ENCODE measurements at places on chromosomes 2 and 18. TPM values are rescaled to one million over a fixed set of nuclear protein-coding genes. Genes with fewer than 3 reads are reported as not detected.

GRCh38 chr2:128986026-128986715, 667.5 kb upstream of the HS6ST1 start:
- DNase-seq = no peak

- DNase-seq = no peak
Observed at GRCh38 chr2:208541989-208542464, 135.4 kb downstream of the PTH2R start.

- DNase-seq = peak; percentile 34
Observed at GRCh38 chr2:1745171-1746023, 1.1 kb upstream of the PXDN start.

TEX44 gene
- total RNA-seq = not detected

DNA sequence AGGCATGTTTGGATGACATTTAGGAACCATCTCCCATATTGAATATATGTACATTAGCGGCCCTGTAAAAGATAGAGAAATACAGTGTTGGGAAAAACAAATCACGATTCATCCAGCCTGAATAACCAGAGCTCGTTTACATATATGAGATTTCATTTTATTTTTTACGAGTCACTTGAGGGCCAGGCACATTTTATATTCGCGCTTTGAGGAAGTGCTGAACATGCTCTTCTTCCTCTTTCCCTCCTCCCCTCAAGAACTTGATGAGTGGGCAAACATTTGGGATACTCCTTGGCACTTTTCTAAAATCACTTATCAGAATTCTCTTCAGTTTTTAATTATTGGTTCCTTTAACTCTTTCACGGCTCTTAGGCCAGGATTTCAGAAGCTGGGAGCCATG, 268.0 kb upstream of the TANK start:
- no peak for DNase-seq

GRCh38 chr2:26679867-26680266, 12.7 kb upstream of the KCNK3 start:
- DNase-seq = no peak

GRCh38 chr2:72023678-72024390, 123.8 kb downstream of the CYP26B1 start:
- no peak for DNase-seq

DNA sequence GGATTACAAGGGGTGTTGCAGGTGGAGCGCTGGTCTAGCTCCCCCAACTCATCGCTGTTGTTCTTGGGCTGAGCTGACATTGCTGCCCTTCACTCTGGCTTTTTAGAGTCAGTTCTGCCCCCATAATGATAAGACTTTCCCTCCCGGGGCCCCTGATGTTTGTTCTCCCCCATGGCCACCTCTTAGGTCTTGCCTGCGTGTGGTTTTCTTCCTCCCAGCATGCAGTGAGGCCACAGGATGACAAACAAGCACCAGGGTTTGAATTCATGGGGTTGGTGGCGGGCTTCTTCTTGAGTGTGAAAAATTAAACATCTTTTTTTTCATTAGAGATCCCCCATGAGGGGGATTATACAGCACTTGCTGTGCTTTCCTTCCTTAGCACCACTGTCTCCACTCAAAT, 74.1 kb downstream of the CTAGE1 start:
- no peak for DNase-seq

DNA sequence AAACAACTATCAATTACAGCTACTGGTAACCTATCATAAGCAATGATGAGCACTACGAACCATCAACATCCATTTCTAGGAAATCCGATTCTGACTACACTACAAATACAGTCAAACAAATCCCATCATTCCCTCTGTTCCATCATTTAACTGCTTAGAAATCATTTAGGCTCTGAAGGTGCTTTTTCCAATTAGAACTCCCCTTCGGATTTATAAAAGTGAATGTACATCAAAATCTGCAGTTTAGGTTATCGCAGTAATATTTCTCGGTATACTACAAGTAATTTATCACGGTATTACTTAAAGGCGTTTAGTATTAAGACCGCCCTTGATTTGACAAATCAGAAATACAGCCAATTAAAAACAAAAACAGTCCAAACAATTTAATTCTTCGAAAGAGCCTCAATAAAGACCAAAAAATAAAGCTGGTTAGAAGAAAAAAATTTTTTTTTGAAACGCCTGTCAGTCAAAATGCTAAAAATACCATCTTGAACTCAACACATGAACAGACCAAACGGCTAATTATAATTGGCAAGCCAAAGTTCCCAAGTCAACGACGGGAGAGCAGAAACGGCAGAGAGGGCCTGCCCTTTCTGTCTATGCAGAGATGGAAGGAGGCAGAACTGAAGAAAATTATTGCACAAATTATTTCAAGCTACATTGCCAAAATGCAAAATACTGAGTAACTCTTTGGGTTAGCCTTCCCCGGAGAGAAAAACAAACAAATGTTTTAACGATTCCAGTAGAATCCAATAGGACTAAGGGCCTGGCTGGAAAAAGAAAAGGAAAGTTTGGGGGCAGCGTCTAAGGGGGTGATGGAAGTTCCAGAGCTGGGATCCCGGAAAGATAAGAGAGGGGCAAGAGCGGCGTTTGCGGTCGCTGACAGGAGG, 1.2 kb downstream of the VPS54 start:
- no peak for DNase-seq

GRCh38 chr2:25983735-25984134, 1.4 kb upstream of the KIF3C start:
- DNase-seq = no peak

MYO3B gene
- total RNA-seq = 0.35 TPM

TRABD2A gene
- total RNA-seq = 7.6 TPM

DNA sequence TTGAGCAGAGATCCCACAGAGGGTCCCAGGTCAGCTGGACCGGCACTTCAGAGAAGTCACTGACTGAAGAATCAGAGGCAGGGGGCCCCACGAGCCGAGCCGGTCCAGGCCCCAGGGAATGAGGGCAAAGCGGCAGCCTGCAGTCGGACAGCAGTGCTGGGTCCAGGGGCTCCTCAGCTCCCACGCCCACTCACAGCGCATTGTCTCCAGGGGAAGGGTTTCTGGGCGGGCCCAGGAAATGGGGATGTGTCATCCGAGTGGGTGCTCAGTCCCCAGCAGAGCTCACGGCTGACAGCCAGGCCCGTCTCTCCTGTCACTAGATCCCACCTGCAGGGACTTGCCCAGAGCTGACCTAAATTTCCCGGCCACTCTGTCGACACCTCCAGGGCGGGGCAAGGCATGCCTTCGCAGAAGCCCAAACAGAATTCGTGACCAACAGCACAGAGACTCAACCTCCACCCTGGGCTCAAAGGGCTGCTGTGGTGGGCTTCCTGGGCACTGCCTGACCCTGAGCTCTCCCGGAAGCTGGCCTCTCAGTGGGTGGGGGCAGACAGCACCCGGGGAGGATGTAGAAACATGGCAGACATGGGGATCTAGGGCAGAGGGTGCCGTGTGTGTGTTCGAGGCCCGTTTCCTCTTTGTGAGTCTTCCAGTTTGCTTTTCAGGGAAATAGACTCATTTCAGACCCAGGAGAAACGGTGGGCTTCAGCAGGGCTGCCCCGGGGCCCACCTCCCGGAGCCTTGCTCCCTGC, 42.1 kb upstream of the TAF1B start:
- peak; percentile 65 for DNase-seq

DNA sequence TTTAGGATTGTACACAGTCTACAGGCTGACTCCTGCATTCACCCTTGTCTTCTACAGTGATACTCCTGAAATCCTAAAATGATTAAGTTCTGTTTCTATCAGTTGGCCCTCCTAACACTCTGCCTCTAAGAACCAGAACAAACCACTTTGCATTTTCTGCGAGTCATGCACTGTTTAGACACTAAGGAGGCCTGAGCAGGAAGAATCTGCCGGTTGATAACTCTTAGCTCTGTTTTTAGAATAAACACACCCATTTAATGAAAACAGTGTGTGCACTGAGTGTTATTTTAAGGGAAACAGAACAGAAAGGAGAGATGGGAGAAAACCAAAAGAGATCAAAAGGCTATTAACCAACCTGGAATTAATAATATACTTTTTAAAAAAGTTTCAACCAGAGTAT, 22.9 kb upstream of the SSB start:
- DNase-seq = no peak

HDLBP gene
- total RNA-seq = 415 TPM

GRCh38 chr2:193965263-193965662, 1691.8 kb upstream of the SLC39A10 start:
- DNase-seq = no peak

CCDC74B gene
- total RNA-seq = 7.4 TPM

DNA sequence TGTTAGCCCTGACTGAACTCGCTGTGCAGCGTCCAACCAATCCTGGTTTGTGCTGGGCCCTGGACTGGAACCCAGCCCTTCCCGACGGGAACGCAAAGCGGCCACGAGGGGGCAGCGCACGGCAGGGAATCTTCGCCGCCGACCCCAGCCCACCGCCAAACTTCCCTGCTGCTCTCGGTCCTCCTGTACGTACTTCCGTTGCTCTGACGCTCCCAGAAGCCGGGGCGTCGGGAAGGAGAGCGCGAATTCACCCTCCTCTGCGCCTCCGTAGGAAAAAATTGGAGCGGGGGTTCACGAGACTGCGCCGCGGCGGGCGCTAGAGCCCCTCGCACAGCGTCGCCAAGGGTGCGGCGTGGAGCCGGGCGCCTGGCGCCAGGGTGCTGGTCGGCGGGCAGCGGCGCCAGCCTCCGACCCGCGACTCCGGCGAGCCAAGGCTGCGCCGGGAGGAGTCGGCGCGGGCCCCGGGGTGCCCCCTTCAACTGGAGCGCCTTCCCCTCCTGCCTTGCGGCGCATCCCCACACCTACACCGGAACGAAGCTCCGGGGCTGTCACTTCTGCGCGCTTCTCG, 873 bp upstream of the SH3RF3 start:
- DNase-seq = peak; percentile 97

DNA sequence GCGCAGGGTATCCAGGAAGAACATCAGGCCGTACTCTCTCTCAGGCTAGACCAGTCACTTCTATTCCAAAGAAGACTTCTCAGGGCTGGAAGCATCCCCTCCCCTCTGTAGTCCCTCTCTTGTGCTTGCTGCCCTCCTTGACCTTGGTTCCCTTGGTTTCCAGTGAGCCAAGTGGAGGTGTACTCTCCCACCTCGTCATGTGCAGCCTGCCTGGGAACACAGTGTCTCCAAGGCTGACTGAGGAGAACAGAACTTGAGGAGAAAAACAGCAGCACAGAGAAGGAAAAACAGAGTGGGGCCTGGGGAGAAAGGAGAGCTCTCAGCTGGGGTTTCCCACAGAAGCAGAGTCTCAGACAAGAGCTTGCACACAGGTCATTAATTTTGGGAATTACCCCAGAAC, 52.7 kb downstream of the HAUS1 start:
- no peak for DNase-seq

DNA sequence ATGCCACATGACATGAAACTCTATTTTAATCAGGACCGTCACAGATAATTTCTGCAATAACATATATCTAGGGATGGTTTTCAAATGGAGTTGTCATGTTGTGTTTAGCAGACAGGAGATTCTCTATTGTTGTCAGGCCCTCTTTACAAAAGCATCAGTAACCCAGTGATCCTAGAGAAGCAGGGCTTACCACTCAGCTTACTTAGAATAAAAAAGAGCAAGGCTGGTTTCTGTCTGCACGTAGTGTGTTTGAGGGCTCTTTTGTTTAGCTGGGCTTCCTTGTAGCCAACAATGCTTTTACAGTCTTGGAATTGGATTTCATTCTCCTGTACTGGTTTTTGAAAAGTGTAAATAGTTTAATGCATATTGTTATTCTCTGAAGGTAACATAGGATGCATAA, 210.5 kb upstream of the NRP2 start:
- no peak for DNase-seq

DNA sequence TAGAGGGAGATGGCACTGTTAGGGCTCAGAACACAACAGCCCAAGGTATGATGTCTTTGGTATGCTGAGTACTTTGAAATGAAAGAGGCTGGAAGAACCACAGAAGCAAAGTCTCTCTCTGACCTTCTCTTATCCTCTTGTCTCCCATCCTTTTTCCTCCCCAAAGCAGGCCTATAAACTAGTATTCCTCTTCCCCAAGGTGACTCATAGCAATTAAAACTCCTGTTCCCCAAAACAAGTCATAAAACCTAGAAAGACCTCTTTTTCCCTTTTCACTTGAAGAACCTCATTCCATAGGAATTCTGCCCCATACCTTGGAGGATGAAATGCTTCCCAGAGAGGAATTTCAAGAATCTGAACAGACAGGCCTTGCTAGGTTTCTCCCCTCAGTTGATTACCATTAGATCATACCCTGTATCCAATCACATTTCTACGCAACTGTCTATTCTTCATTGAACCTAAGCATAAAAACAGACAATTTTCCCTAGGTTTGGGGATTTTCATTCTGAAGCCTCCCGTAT, 25.7 kb downstream of the MDH1 start:
- no peak for DNase-seq

ANKRD44 gene
- total RNA-seq = 3.2 TPM

CHN1 gene
- 37.9 TPM for total RNA-seq

GRCh38 chr18:11859282-11859830, 8.1 kb downstream of the CHMP1B start:
- DNase-seq = no peak

IL1R2 gene
- 0.17 TPM for total RNA-seq

- DNase-seq = peak; percentile 61
Observed at GRCh38 chr2:72115110-72116080, 32.3 kb downstream of the CYP26B1 start.

TGFBRAP1 gene
- total RNA-seq = 19.5 TPM

DSC3 gene
- total RNA-seq = 0.73 TPM

DNA sequence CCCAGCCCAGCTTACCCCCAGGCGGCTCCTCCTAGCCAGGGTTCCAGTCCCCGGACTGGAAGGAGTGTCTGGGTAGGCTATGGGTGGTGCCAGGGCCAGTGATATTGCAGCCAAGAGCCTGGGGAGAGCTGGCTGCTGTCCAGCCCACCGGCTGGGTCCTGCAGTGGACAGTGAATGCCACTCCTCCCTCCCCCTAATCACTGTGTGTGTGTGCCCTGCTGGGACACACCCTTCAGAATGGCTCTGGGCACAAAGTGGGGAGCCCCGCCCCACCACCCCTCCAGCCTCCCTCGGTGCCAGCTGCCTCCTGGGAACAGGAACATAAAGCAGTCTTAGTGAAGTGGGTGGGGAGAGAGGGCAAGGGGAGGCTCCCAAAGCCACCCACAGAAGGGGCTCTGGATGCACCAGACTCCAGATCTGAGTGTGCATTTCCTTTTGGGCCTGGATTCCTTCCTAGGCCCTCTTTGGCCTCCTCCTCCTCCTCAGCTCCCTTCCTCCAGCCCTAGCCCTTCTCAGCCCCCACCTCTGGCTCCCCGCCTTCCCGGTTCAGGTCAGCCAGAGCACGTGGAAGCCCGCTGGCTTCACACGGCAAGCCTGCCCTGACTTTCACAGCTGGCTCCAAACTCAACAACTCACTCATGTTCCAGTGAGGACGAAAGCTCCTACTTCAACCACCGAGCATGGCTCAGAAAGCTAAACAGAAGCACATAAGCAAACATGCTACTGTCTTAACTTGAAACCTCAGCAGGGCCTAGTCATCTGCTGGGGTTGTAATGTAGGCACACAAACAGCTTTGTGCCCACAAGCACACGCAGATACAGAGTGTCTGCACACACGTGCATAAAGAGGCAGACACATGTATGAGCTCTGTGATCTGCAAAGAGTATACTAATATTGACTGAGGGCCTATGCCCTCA, 209.2 kb upstream of the SMAD2 start:
- DNase-seq = no peak

DNA sequence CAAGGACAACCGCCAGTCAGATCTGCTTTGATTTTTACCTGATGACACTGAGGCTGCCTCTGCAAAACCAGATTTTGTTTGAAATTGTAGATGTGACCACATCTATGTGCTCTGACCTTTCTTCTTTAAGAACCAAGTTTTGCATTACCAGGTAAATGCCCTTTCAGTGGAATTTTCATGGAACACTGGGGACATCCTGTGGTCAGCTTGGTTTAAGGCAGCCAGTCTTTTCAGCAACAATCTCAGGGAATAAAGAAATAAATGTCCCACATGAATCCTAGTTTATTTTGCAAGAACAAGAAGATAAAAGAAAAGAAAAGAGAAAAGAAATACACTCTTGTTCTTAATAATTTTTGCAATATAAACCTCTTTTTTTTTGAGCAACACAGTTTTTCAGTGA, 90.6 kb downstream of the POU3F3 start:
- peak; percentile 54 for DNase-seq
